H54 (cell line): ENCODE measurements at places on chromosomes 6 and 20.

DNA sequence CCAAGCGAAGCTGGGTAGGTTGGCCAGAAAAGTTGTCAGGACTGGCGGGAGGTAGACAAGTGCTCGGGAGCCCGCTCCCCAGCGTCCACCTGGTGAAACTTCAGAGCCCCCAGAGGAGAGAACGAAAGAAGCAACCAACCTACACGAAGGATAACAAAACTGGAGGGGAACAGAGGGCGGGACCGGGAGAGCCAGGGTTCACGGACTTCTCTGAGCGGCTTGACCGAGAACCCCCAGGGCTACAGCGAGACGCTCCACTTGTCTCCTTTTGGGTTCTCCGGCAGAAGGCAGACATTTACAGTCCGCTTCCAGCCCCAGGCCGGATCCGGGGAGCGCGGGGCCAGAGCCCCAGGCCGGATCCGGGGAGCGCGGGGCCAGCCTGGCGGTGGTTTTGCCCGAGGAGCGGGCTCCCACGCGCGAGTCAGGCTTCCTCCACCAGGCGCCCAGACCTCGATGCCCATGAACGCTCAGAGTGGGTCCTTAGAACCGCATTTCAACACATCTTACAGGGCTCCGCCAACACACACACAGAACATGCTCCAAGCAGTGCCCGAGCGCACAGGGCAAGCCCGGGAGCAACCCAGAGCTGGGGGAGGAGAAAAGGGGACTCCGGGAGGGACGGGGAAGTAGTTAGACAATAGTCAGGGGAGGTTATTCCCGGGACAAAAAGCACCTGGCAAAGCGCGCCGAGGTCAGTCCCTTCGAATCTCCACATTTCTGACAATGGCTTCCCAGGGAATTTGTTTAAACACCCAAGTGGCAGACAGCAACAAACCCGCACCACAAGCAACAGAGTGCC is 1.1 kb downstream of the PTPRK start:
- no peak for DNase-seq

DNA sequence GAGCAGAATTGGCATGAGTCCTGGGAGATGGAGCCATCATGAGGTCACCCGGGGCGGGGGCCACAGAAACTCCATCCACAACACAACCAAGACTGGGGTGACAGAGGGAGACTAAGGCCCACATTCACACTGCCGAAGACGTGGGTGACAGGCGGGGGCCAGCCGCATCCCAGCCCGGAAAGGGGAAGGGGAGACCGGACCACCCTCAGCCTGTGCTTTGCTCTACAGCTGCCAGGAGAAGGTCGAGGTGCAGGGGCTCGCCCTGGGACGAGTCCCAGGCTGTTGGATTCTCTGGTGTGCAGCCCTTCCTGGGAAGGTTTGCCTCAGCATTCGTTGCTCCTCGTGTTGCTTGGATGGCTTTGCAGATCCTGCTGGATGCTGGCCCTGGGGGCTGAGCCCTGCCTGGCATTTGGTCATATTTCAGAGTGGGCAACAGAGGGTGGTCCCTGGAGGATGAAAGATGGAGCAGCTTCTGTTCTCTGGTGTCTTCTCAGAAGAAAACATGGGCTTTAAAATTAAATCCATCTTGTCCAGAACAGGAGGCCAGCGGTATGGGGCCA is 328.9 kb downstream of the TAF4 start:
- no peak for DNase-seq

GRCh38 chr6:111925296-111925695 is 52.0 kb upstream of the FYN start:
- peak; percentile 13 for DNase-seq

DNA sequence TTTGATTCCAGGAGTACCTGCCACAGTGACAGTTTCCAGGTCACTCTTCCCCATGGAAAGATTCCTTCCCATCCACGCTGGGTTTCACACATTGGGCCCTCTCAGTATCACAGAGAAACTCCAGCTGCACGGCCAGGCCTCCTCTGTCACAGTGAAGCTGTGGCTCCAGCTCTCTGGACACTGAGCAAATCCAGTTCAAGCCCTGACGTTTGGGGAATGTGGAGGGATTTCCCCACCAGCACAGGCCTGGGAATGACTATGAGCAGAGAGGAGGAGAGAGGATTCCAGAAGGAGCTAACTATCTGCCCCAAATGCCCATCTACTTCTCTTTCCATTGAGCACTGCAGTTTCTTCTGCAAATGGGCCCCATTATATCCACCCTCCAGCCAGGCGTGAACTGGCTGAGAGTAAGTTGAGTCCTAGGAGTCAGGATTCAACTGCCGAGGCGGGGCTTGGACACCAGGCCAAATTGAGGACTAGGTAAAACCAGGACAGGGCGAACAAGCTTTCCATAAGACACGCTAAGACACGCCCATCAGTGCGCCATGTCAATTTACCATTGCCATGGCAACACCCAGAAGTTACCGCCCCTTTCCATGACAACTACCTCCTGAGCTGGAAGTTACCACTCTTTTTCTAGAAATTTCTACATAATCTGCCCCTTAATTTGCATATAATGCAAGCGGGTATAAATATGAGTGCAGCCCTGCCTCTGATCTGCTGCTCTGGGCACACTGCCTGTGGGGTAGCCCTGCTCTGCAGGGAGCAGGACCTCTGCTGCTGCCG is 9.2 kb upstream of the BNIP5 start:
- no peak for DNase-seq

DNA sequence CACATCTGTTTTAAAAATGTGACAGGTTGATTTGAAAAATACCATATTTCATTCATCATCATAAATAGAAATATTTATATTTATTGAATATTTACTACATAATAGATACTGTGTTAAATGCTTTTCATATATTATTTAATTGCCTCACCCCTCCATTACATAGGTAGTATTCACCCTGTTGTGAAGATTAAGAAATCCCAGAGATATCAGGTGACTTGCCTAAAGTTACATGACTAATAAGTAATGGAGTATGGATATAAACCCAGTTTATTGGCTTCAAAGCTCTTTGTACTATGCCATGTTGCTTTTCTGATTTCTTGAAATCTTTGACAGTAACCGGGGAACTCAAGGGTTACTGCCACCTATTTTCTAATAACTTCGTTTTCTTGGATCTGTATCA is 10.1 kb upstream of the TSPYL1 start:
- no peak for DNase-seq

GRCh38 chr6:4732691-4733315 is 43.4 kb upstream of the CDYL start:
- peak; percentile 94 for DNase-seq

DNA sequence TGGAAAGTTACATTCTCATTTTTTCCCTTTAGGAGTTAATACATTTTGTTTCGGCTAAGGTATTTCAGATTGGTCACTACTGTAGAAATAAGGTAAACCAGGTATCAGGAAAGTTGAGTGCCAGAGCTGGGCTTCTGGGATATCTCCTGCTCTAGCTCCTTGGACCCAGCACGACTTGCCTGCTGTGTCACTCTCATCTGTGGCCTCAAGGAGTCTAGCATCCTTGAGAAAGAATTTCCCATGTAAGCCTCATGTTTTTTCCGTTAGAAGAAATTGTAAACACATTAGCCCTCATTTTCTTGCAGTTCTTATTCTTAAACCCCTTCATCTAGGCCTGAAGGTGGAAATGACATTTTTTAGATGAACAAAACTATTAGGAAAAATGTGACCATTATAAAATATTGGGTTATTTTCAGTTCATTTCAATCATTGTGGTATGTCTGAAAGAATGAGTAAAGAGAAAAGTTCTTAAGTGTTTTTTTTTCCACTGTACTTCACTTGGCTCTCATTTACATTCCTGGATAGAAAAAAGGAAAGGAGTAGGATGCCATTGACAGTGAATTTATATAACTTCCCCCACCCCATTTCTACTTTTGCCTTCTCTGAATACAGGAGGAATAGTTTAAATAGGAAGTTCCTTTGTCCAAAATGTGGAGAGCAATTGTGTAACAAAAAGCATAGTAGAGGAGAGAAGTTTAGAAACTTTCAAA is 46.7 kb downstream of the CD2AP start:
- DNase-seq, result no peak

GRCh38 chr20:32991792-32992641 is 12.2 kb downstream of the SUN5 start:
- no peak for DNase-seq

GRCh38 chr6:33722103-33722623 is 10.7 kb upstream of the UQCC2 start:
- no peak for DNase-seq

GRCh38 chr6:24907919-24908649 is 27.7 kb downstream of the RIPOR2 start:
- no peak for DNase-seq

DNA sequence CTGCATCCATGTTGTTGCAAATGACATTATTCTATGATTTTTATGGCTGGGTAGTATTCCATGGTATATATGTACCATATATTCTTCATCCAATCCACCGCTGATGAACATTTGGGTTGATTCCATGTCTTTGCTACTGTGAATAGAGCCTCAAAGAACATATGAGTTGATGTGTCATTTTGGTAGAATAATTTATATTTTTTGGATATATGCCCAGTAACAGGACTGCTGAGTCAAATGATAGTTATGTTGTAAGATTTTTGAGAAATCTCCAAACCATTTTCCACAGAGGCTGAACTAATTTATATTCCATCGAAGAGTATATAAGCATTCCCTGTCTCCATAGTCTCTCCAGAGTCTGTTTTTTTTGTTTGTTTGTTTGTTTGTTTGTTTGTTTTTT is 1373.5 kb downstream of the GRIK2 start:
- no peak for DNase-seq

- DNase-seq, result peak; percentile 38
Observed at GRCh38 chr20:36541768-36542488, 609 bp downstream of the MYL9 start.

GRCh38 chr6:19004176-19004575 is 617.0 kb downstream of the RNF144B start:
- no peak for DNase-seq

DNA sequence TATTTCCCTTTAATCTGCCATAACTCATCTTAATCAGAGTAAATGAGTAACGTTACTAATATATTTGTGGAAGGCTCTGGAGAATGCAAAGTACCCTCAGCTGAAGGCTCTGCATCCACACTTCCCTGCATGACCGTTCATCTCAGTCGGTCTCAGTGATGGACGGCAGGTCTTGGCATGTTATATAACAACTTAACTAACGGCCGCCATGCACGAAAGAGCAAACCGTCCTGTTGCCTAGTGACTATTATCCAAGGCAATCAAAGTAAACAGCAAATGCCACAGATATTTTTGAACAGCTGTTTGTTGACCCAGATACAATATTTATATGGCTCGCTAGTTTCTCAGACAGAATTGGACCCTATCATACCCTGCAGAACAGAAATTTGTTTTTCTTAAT is 194.9 kb upstream of the SMLR1 start:
- no peak for DNase-seq

DNA sequence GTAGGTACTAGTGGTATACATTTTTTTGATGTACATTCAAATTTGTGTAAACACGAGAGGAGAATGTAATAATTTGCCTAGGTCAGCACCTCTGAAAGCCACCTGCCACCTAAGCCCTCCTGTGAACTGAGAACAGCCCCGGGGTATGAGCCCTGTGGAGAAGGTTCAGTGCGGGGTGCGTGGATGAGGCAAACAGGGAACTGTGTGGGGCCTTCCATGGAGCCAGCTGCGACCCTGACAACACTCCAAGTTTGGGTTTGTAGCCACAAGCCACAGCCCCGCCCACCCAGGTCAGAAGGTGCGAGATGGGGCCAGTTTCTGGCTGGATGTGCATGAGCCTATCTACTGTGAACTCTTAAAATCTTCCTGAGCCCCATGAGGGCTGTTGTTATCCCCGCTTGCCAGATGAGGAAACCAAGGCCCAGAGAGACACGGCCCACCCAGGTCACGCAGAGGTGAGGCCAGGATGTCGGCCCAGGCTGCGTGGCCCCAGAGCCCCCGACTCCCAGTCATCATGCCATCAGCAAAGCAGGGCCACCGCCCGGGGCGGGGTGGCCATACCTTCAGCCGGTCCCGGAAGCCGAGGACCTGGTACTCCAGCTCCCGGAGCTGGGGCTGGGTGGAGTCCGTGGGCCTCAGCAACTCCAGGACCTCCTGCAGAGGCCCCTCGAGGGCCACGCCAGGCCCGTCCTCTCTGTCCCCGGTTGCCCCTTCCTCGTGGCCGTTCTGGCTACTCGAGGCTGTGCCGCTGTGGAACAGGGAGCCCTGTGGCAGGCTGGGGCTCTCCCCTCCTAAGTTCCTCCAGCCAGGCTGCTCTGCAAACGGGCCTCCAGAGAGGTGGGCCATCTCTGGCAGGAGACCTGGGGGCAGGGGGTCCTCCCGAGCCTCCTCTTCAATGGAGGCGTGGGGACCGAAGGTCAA is 89.6 kb downstream of the RIPOR3 start:
- DNase-seq, result no peak

- no peak for DNase-seq
Observed at GRCh38 chr6:166344240-166344639, 1.9 kb upstream of the SFT2D1 start.

DNA sequence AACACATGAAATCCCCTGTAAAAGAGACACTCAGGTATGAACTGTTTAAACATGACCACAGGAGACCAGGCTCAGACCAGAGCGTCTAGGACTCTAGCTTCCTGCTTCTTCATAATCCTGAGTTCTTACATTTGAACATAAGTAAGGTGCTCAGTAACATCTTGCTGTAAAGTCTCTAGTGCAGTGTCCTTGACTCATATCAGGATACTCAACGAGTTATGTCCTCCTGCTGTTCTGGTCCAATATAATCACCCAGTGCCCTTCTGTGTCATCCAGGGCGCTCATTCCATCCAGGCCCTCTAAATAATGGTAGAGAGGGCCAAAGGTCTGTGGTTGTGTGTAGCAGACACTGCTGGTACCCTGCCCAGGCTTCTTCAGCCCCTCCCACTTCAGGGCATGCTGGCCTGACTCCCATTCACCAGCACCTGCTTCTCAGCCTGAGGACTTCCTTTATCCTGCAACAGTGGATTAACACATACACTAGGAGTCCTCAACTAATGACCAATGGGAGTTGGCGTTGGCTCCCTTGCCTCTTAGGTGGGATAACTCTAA is 66.8 kb upstream of the MOCS1 start:
- DNase-seq, result no peak

- peak; percentile 49 for DNase-seq
Observed at GRCh38 chr20:4820806-4821518, 99.3 kb downstream of the PRND start.

- DNase-seq, result no peak
Observed at GRCh38 chr6:164859816-164860215, 449.6 kb downstream of the C6orf118 start.

DNA sequence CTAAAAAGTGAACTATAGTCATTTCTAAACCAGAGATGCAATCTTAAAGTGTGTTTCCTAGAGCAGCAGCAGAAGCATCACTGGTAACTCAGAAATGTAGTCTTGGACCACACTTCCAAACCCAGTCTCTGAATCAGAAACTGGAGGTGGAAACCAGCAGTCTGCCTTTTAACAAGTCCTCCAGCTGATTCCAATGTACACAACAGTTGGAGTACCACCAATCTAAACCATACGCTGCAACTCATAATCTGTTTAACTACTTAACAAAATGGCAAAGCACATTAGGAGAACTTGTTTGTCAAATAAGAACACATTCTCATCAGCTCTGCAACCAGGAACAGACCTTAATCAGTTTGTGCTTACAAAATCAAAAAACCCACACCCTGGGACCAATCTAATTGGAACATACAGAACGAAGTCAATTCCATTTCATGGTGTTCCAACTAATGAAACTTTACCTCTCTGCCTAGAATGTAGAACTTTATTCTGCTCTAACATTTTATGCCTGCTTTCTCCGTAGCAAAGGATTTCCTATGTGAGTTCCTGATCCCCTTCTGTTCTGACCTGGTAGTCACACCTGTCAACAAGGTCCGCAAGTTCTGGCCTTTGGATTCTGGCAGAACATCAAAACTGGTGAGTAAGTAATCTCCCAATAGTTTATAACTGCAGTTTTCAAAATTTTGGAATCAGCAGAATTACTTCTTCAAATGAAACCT is 390.4 kb downstream of the HTR1B start:
- no peak for DNase-seq

- no peak for DNase-seq
Observed at GRCh38 chr20:38810926-38811630, 5.6 kb downstream of the PPP1R16B start.
